ENCODE measurements at places on chromosomes 3 and 15. TPM values are rescaled to one million over a fixed set of nuclear protein-coding genes. Genes with fewer than 3 reads are reported as not detected.

GRCh38 chr3:72896996-72897757 is 9.3 kb downstream of the GXYLT2 start:
- DNase-seq, result no peak

DNA sequence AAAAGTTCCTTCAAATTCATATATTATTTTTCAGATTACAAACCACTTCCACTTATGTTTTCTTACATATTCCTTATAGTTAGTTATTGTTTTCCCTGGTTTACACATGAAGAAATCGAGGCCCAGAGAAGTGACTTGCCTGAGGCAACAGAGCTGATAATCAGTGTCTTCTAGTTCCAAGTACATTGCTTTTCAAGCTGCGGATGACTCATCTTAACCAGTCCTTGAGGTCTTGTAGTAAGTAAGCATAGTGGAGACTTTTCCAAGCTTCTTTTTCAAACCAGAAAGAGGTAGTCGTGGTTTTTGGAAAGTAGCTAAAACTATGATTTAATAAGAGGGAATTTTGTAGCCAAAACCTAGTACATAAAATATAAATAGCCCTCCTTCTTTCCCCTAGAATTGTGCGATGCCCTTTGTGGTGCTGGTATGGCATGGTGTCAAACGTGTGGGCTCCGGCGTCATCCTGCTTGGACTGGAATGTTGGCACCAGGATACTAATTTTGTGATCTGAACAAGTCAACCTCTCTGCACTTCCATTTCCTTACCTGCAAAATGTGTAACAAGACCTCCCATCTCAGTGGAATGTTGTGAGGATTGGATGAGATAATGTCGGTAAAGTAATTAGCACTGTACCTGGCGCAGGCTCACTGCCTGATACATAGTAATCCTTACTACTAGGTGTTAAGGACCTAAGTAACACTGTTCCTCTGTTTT is 19.0 kb upstream of the DLG1 start:
- no peak for DNase-seq

DNA sequence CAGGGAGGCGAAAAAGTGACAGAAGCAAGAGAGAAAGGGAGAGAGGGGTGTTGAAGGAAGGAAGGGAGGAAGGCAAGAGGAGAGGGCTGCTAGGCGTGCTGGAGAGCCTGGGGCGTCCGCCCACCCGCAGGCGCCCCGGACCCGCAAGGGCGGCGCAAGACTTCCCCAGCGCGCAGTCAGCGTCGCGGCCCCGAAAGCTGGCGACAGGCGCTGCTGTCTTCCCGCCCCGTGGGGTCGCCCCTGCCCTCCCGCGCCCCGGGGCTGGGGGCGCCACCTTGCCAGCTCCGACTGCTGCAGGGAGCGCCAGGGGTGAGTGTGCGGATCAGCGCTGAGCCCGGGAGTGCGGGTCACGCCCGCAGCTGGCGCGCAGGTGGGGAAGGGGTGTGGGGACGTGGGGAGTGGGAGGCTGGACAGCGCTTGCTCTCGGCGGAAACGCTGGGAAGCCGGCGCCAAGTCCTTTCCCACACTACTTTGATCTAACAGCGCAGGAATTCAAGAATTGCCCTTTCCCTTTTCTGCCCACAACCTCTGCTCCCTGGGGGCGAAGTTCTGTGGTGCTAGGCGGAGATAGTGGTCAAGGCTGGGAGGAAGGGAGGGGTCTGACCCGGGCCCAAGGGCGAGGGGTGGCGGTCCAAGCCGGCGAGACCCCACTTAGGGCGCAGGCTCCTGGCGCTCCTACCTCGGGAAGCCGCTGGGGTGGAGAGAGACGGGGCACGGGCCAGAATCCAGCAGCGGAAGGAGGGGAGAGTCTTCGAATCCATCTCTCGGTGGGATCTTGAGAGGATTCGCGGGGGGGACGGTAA is 266.1 kb downstream of the CGGBP1 start:
- DNase-seq, result no peak

- no peak for DNase-seq
Measured at GRCh38 chr15:39066677-39067076, 502.1 kb upstream of the RASGRP1 start.

- no peak for DNase-seq
Measured at GRCh38 chr15:88090481-88091011, 166.0 kb downstream of the NTRK3 start.

- no peak for DNase-seq
Measured at GRCh38 chr15:89848970-89849292, 34.3 kb upstream of the ANPEP start.

GRCh38 chr3:196501316-196502044 is 2.1 kb downstream of the RNF168 start:
- no peak for DNase-seq

SI gene
- total RNA-seq, result not detected

SMCO1 gene
- total RNA-seq, result 0.05 TPM

GOLGA6L4 gene
- total RNA-seq, result 0.23 TPM

CCK gene
- not detected for total RNA-seq

RASGRF1 gene
- 0.28 TPM for total RNA-seq

SLC2A2 gene
- 506 TPM for total RNA-seq

LDHAL6B gene
- total RNA-seq, result not detected

All from liver (tissue), 10 donors.